Forelimb muscle (tissue), 1 donor: ENCODE measurements at places on chromosomes 4 and X.

GRCh38 chr4:150318971-150319370 is 240.7 kb downstream of the DCLK2 start:
- no peak for DNase-seq

DNA sequence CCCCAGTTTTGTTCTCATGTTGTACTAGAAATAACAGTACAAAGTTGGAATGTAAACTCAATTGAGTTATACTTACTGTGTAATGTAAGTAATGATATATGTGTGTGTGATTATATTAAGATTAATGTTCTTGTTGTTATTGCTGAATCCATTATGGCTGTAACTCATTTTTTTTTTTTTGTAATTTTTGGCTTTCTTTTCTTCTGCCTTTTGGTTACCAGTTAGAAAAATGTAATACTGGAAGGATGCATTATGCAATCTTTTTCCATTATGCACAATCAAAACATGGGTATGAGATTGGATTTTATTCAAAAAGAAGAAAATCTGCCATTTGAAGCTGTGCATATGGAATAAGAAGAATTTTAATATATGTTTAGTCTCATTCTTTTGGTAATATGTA is 34.0 kb downstream of the BANK1 start:
- DNase-seq = no peak

DNA sequence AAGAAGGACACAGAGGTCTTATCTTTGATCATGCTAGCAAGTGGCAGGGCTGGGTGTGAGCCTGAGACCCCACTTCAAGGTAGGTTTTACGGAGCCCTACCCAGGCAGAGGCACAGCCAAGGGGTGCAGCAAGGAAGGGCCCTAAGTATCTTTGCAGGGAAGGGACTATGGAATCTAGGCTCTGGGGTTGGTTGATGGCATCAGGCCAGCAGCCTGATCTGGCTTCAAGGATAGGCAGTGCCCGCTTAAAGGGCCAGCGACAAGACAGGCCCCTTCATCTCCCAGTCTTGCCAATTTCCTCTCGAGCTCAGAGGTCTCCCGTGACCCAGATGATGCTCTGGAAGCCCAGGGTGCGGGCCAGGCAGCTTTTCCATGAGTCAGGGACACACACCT is 5.8 kb downstream of the ABLIM2 start:
- DNase-seq = no peak

GRCh38 chr4:183989461-183989860 is 84.4 kb downstream of the STOX2 start:
- DNase-seq = no peak

- no peak for DNase-seq
Measured at GRCh38 chrX:32276153-32276552, 935.2 kb downstream of the DMD start.

DNA sequence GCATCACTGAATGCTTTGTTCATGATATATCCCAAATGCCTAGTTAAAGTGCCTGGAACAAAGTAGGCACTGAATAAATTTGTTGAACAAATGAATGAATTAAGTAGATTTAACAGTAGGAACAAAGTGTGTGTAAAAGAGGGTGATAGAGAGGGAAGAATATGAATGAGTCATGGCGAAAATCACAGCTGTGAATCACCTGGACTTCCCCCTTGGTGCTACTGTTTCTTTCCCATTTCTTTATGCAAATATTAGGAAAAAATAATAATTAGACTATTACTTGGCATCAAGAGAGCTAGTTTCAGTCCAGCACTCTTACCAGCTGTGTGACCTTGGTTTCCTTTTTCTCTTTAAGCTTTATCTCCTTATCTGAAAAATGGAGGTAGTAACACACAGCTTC is 9.2 kb downstream of the SPIN3 start:
- no peak for DNase-seq

- no peak for DNase-seq
Measured at GRCh38 chrX:14509325-14510057, 19.8 kb upstream of the GLRA2 start.

- DNase-seq = no peak
Measured at GRCh38 chr4:183834252-183834651, 70.9 kb upstream of the STOX2 start.

- no peak for DNase-seq
Measured at GRCh38 chrX:36436361-36436760, 516.8 kb downstream of the CFAP47 start.

DNA sequence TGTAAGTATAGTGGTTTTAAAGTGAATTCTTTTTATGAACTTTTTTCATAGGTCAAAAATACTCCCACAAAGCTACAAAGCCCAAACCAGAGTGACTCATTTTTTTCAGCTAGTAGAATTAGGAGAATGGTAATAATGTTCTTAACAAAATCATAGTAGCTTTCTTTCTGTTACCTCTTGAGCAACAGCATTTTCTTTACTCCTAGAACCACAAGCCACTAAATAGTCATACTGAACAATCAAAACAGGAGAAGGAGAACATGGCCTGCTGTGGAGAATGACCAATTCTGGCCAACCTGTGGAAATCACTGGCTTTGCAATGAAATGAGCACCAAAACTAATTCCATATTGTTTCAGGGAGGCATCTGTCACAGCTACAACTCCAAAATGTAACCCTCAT is 112.9 kb downstream of the AMMECR1 start:
- no peak for DNase-seq

DNA sequence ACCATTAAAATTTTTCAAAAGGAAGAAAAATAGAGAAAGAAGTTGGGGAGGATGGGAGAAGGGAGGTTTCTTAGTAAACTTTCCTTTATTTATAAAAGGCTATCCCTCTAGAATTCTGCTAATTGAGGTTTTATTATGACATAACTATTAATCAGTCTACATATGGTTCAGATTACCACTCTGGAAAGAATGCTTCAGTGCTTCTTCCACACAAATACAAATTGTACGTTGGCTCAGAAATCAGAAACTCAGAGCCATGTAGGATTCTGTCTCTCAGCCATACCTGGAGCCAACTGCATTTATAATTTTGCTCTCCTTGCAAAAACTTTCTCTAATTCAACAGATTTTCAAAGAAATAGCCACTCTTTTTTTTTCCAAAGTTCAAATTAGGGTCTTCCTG is 37.1 kb downstream of the SRPX start:
- peak; percentile 36 for DNase-seq

DNA sequence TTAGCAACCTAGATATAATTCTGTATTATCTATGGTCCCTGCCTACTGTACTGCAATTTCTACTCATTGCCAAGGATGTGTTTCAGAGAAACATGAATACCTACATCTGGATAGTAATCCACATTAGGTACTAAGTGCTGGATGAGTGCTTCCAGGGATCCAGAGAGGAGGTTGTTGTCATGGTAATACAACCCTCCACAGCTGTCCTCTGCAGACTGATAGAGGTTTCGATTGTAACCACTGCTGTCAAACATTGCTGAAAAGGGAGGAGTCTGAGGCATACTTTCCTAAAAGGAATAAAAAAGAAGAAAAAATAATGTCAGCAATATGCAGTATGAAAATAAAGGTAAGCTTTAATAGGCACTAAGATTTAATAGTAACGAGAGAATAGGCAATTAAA is 12.5 kb downstream of the RASGEF1B start:
- no peak for DNase-seq

DNA sequence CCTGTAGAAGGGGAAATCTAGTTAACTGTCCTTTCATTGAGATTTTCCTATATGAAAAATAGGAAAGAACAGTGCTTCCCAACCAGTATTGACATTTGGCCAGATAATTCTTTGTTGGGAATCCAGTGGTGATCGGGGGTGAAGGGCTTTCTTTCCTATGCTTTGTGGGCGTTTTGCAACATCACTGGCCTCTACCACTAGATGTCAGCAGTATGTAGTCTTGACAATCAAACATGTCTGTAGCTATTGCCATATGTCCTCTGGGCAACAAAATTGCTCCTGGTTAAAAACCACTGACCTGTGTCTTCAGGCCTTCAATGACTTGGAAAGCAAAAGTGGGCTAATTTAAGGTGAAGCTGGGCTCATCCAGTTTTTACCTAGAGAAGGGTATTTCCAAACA is 658.5 kb downstream of the DACH2 start:
- peak; percentile 2 for DNase-seq

- no peak for DNase-seq
Measured at GRCh38 chrX:13996650-13997049, 33.0 kb downstream of the GEMIN8 start.

- no peak for DNase-seq
Measured at GRCh38 chrX:113545040-113545439, 704.4 kb upstream of the AMOT start.

GRCh38 chrX:26286836-26287235 is 70.9 kb downstream of the MAGEB5 start:
- no peak for DNase-seq

- no peak for DNase-seq
Measured at GRCh38 chr4:75985116-75985515, 5.6 kb downstream of the SDAD1 start.

DNA sequence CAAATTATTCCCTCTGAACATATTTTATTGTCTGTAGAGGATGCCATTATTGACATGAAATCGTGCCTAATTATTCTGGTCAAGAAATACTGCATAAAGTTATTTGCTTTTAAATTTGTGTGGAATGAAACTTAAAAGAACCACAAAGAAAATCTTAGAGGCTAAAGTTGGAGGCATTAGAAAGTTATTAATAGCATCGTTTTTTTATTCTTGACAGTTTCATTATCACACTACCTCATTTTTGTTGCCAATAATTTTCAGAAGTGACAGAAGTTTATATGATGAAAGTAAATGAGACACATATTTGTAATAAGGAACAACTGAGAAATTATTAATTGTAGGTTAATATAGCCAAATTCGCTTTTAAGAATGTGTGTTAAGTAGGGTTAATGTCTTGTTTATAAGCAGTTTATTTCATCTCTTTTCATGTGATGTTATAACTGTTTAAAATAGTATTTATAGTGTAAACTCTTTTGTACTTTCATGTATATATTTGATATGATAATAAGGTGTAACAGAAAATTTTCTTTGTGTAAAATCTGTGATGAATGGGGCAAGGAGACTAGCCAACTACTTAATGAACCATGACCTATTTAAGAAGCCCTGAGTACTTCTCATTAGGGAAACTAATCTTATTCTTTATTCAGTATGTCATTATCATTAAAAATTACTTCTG is 54.5 kb upstream of the GRIA2 start:
- no peak for DNase-seq

GRCh38 chr4:78022517-78022916 is 34.6 kb upstream of the FRAS1 start:
- DNase-seq = no peak

- no peak for DNase-seq
Measured at GRCh38 chr4:133637161-133637560, 488.1 kb downstream of the PCDH10 start.

- no peak for DNase-seq
Measured at GRCh38 chr4:122584519-122584918, 36.3 kb downstream of the IL21 start.

GRCh38 chr4:38664706-38665401 is 855 bp downstream of the KLF3 start:
- no peak for DNase-seq

GRCh38 chrX:134443020-134443419 is 16.9 kb upstream of the HPRT1 start:
- DNase-seq = no peak

- no peak for DNase-seq
Measured at GRCh38 chrX:5695971-5696370, 532.7 kb downstream of the NLGN4X start.

- no peak for DNase-seq
Measured at GRCh38 chr4:89562746-89563145, 255.1 kb upstream of the GPRIN3 start.

GRCh38 chr4:78014889-78015886 is 41.9 kb upstream of the FRAS1 start:
- no peak for DNase-seq

DNA sequence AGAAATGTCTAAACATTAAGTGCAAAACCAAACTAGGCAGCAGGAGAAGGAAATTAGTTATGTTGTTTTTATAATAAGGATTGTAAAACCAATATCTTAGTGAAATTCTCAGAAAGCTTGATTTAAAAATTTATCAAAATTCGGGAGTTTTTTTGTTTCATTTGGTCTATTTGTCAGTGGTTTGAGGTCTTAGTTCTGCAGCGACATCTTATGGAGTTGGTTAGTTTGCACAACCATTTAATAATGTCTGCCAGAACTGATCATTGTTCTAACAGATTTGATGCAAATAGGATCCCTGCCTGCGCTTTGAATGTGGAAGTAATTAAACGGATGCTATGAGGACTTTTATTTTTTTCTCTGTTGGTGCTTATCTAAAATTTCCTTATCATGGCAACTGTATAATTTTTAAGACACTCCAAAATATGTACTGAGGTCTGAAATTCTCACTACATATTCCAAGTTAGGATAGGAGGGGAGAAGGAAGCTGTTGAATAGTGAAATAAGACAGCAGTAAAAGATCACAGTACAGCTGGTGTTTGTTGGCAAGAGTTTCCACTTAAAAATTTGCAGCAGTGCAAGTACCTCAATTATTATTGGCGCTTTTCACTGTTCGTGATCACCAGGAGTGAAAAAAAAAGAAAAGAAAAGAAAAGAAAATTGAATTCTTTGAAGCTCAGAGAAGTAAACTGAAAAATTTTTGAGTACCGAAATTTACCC is 2521.4 kb downstream of the ARAP2 start:
- peak; percentile 16 for DNase-seq

GRCh38 chr4:55822329-55822728 is 2.7 kb downstream of the EXOC1L start:
- DNase-seq = no peak

- no peak for DNase-seq
Measured at GRCh38 chr4:105587841-105588240, 35.4 kb downstream of the ARHGEF38 start.

- DNase-seq = no peak
Measured at GRCh38 chr4:110793381-110793801, 170.5 kb upstream of the PITX2 start.

- DNase-seq = no peak
Measured at GRCh38 chrX:23376581-23376980, 41.9 kb downstream of the PTCHD1 start.

DNA sequence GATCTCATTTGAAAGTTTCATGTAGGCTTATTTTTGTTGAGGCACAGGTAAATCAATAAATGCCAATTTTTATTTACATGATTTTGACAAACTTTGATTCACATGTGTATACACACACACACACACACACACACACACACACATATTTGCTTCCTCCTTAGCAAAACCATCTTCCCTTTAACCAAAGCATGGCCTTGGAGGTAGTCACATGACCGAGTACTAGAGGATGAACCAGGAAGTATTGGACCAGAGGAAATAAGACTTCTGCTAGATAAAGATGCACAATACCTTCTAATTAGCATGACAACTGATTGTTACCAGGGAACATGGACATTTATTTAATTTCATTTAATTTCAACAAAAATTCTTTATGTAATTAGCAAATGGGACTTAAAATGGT is 23.4 kb upstream of the CFAP299 start:
- DNase-seq = no peak

GRCh38 chrX:50100188-50100587 is 100.6 kb downstream of the AKAP4 start:
- no peak for DNase-seq

DNA sequence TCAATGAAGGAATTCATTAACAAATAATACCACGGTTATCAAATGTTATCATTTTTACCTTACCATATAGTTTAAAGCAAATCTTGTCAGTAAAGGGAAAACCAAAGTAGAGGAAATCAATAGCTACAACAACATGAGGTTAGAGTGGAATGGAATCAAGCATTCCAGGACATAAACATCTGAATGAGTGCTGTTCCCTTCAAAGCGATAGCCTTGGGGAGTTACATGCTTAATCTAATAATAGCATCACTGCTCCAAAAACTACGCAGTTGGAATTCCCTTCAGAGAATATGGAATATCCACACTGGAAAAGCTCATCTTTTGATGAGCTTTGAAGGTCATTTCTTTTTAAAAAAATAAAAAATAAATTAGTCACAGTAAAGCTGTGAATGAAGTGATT is 31.2 kb downstream of the PDE5A start:
- DNase-seq = no peak
